ENCODE measurements at places on chromosomes 4 and X.

GRCh38 chr4:150264595-150265161 is 186.4 kb downstream of the DCLK2 start:
- DNase-seq: no peak

- no peak for DNase-seq
Observed at GRCh38 chrX:75623535-75623934, 100.7 kb upstream of the ZDHHC15 start.

- DNase-seq: no peak
Observed at GRCh38 chrX:135944486-135944885, 29.3 kb downstream of the MMGT1 start.

- no peak for DNase-seq
Observed at GRCh38 chr4:74054483-74055047, 16.1 kb upstream of the CXCL3 start.

- no peak for DNase-seq
Observed at GRCh38 chr4:189511581-189511980, 429.1 kb upstream of the FRG1 start.

GRCh38 chrX:44261286-44261685 is 82.2 kb downstream of the EFHC2 start:
- no peak for DNase-seq

GRCh38 chr4:171594293-171594692 is 218.9 kb upstream of the GALNTL6 start:
- no peak for DNase-seq

DNA sequence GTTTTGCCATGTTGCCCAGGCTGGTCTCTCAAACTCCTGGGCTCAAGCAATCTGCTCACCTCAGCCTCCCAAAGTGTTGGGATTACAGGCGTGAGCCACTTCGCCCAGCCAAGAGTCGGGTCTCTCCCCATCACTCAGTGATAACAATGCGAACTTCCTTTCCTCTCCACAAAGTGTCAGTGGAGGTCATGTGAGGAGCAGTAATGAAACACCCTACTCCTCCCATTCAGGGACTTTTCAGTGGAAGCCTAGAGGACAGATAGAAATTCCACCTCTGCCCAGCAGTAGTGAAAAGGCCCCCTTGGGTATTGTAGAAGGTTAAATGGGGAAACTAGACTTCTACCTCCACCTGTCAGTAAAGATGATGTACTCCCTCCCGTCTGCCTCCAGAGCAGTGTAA is 141.9 kb upstream of the STK26 start:
- DNase-seq: no peak

DNA sequence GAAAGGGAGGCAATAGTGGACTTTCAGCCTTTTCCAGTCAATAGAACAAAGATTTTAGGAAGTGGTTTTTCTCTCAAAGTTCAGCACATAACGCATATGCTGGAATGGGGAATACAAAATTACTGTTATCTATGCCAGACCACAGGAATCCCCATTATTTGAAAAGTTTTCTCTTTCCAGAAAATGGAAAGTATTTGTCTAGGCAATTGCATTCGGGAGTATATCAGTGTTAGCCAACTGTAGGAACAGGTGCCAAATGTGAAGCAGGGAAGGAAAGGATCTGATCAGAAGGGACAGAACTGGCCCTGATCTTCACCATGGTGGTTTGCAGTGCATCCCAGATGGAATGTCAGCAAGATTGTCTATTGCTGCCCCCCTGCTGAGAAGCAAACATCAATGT is 213.6 kb downstream of the CPE start:
- DNase-seq: no peak

- DNase-seq: no peak
Observed at GRCh38 chr4:111678908-111679307, 466.3 kb upstream of the FAM241A start.

DNA sequence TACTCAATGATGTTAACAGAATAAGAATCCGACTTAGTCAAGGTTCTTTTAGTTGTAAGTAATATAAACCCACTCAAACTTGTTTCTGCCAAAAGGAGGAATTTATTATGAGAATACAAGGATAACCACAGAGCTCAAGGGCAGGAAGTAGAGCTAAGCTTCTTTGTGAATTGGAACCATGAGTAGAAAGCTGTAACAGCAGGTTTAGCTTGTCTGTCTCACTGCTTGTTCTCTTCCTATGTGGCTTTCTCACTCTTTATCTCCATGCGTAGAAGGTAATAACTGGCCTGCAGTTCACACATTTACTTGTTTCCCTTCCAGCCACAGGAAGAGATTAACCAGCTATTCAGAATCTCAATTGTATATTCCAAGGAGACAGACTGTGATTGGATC is 378.3 kb downstream of the PPP1R2C start:
- DNase-seq: no peak

DNA sequence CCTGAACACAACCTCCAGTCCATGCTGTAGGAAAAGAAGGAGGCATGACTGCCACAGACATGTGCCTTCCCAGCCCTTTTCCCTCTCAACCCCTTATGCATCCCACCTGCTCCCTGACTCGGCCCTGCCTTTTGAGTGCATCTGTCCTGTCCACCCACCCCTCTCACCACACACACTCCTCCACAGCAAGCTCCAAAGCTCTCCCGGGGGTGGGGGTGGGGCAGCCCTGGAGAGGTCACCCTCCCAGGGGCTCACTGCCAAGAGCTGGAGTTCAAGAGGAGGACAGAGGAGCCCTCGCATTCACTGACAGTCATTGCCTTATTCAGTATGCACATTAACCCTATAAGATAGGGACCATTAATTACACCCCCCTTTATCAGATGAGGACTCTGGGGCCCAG is 46.6 kb upstream of the MAMLD1 start:
- DNase-seq: no peak

- no peak for DNase-seq
Observed at GRCh38 chrX:80812176-80812575, 2.5 kb upstream of the BRWD3 start.

- DNase-seq: no peak
Observed at GRCh38 chrX:128106630-128107029, 54.4 kb upstream of the ACTRT1 start.

DNA sequence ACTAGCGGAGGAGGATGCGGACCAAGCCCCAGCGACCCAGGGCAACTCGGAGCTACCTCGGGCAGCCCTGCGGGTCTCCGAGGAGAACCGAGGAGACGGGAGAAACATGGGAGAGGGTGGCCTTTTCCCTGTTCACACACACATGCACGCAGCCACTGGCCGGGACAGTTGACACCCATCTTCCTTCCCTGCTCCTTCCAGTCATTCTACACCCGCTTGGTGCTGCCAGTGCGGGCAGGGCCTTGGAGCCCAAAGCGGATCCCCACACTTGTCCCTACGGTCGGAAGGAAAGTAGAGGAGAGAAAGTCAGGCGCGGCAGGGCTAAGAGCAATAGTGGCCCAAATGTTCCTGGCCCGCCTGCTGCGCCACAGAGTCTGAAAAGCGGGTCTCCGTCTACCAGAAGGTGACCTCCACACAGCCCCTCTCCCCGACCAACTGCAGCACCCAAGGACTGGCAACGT is 1.1 kb upstream of the PPP3CA start:
- no peak for DNase-seq

DNA sequence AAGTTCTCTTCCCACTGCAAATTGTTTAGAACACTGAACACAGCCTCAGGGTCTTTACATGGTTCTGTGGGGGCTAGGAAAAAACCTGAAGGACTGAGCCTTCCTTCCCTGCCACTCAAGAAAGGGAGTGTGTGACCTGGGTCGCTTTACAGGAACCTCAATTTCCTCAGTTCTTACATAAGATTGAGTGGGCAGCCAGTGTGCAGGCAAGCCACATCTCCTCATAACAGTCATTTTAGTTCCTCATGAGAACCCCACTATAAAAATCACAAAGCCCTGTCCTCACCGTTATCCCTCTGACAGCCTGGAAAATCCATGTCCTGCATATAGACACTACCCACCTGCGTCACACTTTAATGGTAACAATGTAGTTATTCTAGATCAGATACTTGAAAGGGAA is 2.1 kb upstream of the ETDC start:
- no peak for DNase-seq

DNA sequence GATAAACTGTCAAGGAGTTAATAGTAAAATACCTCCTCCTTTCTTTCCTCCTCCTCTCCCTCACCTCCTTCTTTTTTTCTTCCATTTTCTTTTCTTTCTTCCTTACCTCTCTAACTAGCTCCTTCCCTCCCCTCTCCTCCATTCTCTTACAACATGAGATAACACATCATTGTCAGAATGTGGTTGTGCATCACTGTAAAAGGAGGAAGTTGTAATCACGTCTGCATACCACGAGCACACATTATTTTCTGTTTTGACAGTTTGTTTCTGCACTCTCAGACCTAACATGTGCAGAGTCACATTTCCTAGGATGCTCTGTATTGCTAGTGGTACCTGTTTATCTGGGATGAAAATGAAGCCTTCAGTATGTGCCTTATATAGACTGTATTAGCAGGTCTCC is 9.1 kb downstream of the SLIT2 start:
- no peak for DNase-seq

GRCh38 chr4:134057356-134057755 is 144.2 kb downstream of the PABPC4L start:
- no peak for DNase-seq

DNA sequence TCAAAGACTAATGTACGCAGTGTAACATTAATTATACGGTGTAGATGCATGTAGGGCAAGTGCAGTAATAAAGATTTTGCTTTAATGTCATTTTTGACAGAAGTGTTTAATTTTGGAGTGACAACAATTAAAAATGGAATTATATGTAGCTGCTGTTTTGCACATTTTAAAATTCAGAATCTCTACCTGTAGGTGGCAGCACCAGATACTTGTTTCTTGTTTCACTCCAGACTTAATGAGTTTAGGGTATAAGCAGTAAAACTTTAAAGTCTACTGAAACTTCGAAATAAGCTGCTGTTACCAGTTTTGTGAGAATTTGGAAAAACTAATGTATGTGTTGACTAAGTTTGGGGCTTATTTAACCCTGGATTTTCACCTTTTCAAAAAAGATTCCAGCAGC is 144.9 kb downstream of the POLA1 start:
- no peak for DNase-seq

- no peak for DNase-seq
Observed at GRCh38 chr4:47525154-47525819, 40.2 kb downstream of the ATP10D start.

DNA sequence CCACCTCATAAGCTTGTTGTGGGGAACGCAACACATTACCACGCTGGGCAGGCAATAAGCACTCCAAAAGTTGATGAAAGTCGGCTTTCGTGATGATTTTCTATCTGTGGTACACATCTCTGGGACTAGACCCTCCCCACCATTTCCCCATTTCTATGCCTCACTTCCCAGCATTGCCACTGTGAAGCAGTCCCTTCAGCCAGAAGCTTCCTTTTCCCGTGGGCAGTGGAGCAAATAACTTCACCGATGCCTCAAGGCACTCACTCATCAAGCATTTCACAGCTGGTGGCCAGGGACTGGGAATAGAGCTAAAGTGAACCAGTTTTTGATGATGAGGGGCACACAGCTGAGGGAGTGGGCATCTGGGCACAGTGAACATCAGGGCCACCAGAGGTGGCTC is 18.9 kb downstream of the C4orf50 start:
- DNase-seq: no peak

- no peak for DNase-seq
Observed at GRCh38 chr4:185566972-185567371, 31.7 kb upstream of the PDLIM3 start.

DNA sequence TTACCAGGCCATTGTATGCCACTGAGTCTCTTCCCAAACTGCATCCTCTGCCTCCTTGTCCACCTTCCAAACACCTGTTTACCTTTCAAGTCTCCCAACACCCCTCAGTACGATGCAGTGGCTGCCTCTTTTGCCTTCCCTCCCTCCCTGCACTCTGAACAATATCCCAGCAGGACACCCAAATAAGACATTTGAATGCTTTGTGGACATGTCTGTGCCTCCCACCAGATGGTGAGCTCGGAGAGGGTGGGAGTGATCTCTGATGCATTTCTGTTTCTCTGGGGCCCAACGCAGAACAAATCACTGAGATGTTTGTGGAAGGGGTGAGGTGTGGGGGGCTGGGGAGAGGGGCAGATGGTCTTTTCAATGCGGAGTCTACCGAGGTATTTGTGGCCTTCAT is 33.4 kb downstream of the PJA1 start:
- DNase-seq: no peak

All from activated CD8-positive, alpha-beta memory T cell treated with anti-CD3 and anti-CD28 coated beads for 1 hour (primary cell).